SHP77 treated with DMSO at 0.1 percent for 48 hours (cell line): ENCODE measurements at places on chromosomes 5 and 9.

- no peak for DNase-seq
Observed at GRCh38 chr5:90882448-90882847, 323.9 kb downstream of the ADGRV1 start.

- no peak for DNase-seq
Observed at GRCh38 chr5:54454602-54455001, 897 bp upstream of the HSPB3 start.

DNA sequence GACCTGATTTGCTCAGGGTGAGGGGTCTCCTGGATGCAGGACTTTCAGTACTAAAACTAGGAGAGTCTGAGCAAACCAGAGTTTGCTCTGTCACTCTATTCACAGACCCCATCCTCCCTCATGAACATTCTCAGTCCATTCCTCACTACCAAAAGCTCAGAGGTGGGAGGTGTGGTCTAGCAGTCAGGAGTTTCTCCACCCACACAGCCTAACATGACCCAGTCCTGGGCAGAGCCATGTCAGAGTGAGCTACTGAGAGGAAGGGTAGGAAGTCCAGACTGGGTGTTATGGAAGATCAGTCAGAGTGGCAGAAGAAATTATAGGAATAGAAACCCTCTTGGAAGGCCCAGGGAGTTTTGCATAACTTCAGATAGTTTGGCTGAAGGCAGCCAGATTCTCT lies 113.3 kb upstream of the GRAMD2B start:
- no peak for DNase-seq

DNA sequence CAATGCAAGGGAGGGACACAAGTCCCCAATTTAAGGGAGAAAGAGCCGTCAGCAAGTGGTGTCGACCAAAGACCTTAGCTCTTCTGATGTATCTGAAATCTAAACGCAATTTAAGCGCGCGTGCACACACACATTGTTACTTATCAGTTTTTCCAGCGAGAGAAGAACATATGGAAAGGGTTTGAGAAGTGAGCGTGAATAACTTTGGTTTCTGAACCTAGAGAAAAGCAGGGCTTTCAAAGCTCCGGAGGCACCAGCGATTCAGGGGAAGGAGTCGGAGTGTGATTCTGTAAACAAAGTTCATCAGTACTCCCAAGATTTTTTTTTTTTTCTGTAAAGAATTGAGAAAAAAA lies 191.8 kb downstream of the MEF2C start:
- DNase-seq: no peak

GRCh38 chr5:67009028-67009427 lies 187.6 kb downstream of the CD180 start:
- DNase-seq: no peak

GRCh38 chr5:118598311-118598710 lies 390.0 kb downstream of the DTWD2 start:
- no peak for DNase-seq

- no peak for DNase-seq
Observed at GRCh38 chr5:116420540-116420939, 154.1 kb downstream of the SEMA6A start.

DNA sequence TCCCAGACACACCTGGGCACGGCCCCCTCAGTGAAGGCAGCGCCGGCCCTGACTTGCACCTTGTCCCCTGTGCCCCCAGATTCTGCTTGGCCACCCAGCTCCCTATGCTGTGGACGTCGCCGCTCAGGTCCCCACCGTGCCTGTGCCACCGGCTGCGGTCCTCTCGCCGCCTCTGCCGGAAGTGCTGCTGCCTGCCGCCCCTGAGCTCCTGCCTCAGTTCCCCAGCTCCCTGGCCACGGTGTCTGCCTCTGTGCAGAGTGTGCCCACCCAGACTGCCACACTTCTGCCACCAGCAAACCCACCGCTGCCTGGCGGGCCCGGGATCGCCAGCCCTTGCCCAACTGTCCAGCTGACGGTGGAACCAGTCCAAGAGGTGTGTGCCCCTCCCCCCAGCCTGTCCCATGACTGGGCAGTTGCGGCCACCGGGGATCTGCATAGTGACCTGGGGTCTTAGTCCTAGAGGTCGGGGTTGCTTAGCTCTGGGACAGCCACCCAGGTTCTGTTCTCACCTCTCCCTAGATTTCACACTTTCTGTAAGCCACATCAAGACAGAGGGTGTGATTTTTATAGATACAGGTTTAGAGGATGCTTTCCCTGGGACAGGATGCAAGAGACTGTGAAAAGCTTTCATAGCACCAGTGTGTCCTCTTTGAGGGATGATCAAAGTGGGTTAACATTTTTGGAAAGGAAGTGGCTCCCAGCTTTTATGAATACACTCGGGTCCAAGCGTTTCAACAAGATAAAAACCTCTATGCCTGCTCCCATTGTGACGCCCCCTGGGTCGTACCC lies 78.0 kb downstream of the WNK2 start:
- DNase-seq: no peak

- DNase-seq: no peak
Observed at GRCh38 chr5:41356786-41357185, 143.5 kb upstream of the C6 start.

DNA sequence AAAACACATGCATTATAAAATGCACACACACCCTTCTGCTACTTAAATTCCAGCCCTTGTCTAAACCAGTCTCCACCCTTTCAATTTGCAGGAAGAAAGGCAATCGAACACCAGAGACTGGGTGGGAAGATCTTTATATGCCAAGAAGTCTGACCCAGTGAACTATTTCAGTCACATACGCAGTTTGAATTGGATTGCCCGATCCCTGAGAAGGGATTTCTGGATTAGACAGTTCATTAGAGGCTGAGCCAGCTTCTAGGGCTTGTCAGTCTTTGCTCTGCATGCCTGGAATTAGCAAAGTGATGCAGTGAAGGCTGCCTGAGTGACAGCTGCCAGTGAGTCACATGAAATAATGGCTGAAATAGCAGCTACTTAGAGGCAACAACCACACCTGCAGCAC lies 159.9 kb downstream of the PPP2R2B start:
- no peak for DNase-seq

- no peak for DNase-seq
Observed at GRCh38 chr5:171628633-171628974, 157.0 kb upstream of the SMIM23 start.

- no peak for DNase-seq
Observed at GRCh38 chr9:78210841-78211301, 25.0 kb upstream of the CEP78 start.

DNA sequence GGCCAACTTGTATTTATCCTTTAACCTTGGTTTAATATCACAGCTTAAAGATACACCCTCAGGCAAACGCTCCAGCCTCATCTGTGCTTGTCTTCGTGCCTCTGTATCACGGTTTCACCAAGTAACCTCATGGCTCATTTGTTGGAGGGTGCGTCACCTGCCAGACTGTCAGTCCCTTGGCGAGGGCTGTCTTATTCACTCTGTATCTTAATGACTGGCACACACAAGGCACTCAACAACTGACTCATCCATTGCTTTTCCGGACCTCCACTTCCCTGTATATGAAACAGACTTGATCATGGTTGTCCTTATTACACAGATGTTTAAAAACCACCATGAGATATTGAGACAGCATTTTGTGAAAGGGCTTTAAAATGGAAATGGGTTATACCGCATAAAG lies 28.0 kb downstream of the LCP2 start:
- no peak for DNase-seq

DNA sequence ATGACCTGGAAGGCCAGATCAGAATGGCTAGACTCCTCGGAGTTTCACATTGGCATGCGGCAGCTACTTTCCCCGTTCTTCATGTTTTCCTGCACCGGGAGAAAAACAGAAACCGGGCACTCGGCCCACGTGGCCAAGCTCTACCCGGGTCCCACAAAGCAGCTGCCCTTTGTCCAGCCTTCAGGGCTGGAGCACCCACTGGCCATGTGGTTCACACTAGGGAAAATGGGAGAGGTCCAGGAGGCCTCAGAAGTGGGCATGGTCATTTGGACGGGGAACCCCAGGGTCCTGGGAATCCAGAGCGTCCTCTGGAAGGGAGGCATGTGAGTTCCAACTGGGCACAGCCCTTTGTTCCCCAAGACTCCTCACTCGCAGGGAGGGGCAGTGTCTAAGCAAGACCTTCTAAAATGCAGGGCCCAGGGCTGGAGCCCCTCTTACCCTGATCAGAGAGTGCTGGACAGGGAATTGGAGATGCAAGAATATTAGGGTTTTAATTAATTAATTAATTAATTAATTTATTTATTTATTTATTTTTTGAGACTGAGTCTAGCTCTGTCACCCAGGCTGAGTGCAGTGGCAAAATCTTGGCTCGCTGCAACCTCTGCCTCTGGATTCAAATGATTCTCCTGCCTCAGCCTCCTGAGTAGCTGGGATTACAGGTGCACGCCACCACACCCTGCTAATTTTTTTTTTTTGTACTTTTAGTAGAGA lies 97.2 kb upstream of the CPEB4 start:
- DNase-seq: no peak

GRCh38 chr5:127011961-127012644 lies 18.3 kb downstream of the MARCHF3 start:
- DNase-seq: no peak

DNA sequence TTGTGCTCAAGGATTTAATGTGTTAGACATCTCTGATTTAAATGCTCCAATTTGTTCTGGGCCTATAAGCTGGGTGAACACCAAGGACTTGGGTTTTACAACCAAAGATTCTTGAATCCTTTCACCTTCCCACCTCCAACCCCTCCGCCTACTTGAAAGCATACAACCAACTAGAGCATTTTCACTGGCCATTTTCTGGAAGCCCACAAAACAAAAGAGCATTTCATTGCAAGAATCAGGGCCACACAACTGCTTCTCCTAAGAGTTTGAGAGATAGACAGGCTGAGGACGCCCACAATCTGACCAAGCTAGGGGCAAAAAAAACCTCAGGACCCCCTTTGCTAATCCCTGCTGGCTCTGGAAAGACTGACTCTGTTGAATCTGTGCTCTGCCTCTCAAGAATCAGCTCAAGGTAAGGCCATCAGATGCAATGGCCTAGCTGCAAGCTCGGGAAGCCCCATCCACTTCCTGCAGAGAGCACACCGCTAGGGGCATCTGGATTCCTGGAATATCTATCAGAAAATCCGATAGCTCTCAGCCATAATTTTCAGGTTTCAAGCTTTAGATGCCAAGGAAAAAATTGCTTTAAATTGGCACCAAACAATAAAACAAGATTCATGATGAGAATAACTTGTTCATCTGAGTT lies 57.7 kb downstream of the RETREG1 start:
- no peak for DNase-seq

DNA sequence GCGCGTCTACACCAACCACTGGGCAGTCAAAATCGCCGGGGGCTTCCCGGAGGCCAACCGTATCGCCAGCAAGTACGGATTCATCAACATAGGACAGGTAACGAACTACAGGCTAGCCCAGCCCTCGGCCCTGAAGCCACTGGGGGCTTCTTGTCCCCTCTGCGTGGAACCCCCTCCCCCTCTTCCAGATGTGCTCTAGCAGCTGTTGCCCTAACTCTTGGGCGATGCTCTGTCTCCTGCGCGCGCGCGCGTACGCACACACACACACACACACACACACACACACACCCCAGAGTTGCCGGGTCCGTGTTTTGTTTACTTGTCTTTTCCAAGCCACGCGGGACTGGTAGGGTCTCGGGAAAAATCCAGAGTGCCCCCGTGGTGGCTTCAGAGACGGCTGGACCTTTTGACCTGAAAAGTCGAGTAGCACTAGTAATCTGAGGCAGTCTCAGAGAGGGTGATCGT lies 836 bp downstream of the PCSK5 start:
- DNase-seq: no peak

DNA sequence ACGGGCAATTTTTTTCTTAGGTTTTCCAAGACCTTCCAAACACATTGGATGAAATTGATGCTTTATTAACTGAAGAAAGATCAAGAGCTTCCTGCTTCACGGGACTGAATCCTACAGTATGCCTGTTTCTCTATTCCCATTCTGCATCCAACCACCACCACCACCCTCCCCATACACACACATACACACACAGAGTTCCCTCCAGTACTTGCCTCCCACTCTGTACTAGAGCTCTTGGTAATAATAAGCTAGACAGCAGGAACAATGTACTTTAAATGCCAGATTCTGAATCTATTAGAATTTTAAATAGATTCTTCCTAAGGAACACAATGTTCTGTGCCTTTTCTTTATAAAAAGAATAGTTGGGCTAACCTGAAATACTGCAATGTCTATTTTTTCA lies 67.4 kb downstream of the KLF9 start:
- no peak for DNase-seq

DNA sequence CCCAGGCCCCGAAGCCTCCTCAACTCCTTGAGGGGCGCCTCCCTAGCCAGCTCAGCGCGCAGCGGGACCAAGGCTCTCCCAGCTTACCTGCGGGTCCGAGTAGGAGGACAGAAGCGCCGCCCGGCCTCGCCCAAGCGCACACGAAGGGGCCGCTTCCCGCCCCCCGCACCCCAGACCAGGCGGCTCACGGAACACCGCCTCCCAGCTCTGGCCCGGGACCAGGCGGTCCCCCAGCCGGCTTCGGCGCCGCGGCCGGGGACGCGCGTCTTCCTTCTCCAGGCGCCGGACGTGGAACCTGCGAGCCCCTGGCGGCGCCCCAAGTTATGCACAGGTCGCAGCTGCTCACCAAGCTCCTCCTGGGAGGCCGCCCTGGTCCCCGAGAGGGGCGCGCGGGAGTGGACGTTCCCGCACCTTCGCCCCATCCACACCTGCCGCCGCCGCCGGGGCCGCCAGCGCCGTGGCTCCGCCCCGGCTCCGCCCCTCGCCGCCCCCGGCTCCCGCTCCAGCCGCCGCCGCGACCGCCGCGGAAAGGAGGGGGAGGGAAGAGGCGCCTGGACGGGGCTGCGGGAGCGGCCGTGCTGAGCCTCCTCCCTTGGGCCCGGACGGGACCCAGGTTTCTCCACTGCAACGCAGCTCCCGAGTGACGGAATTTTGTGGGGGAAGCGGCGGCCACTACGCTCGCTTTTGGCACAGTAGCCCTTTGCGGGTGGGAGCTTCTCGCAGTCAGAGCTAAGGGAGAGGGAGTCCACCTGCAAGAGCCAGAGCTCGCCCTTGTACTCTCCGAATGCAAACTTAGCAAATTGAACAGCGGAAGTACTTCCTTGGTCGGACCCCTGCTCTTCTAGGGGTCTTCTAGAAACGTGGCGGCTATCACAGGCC lies 77.5 kb upstream of the IFNE start:
- no peak for DNase-seq

- no peak for DNase-seq
Observed at GRCh38 chr5:38889424-38889823, 43.6 kb downstream of the OSMR start.

DNA sequence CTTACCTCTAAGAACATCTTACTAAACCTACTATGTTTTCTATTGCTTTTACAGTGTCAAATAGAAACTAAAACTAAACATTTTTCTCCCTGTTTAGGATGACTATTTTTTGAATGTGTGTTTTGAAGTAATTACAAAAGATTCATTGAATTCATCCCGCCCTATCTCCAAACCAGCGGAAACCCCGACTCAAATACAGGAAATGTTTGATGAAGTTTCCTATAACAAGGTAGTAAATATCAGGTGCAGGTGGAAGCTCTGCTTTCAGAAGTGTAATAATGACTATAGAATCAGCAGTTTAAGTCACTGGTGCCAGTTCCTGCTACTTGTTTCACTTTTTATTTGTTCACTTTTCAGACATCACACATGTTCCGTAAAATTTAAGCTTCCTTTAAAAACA lies 20.0 kb downstream of the ERAP2 start:
- DNase-seq: no peak

GRCh38 chr9:131845305-131846298 lies 105.7 kb upstream of the RAPGEF1 start:
- no peak for DNase-seq

GRCh38 chr9:708182-708550 lies 133.3 kb upstream of the DMRT1 start:
- DNase-seq: no peak
